Central memory CD8-positive, alpha-beta T cell (primary cell): ENCODE measurements at places on chromosomes 16 and 17.

DNA sequence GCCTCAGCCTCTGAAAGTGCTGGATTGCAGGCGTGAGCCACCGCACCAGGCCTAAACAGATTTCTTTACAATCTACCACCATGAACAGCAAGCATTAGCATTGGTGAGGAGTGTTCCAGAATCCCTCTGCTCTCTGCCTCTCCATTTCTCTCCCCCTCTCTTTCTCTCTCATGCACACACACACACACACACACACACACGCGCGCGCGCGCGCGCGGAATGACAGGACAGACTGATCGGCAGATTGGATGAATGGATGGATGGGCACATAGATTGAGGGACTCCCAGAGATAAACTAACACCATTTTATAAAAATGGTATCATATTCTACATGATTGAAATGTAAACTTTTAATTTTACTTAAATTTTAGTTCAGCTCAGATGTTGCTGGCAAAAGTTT is 3.3 kb downstream of the CARD14 start:
- H3K4me1 ChIP-seq, result no peaks in the 10 kb centered on the region
- no peak overlapping the region for H3K4me3 ChIP-seq
- H3K27ac ChIP-seq, result no peak overlapping the region
- H3K36me3 ChIP-seq, result peaks cover 2% of the 10 kb centered on the region

DNA sequence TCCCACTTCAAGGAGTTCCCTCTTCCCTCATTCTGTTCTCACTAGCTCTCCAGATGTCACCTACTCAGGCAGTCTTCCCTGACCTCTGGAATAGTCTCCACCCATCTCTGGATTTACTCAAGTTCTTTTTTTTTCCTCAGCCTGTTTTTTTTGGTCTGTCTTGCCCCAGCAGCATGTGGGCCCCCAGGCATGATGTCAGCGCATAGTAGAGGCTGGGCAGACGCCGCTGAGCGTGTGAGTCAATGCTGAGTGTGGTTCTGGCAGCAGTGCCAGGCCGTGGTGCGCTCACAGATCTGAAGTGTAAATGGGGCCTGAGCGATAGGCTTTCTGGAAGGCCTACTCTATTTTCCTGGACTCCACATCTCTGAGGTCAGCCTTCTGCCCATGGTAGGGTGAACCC is 2.7 kb upstream of the KCNJ18 start:
- H3K27me3 ChIP-seq, result no peaks in the 10 kb centered on the region
- H3K4me3 ChIP-seq, result no peak overlapping the region
- no peak overlapping the region for H3K27ac ChIP-seq
- H3K4me1 ChIP-seq, result no peaks in the 10 kb centered on the region

DNA sequence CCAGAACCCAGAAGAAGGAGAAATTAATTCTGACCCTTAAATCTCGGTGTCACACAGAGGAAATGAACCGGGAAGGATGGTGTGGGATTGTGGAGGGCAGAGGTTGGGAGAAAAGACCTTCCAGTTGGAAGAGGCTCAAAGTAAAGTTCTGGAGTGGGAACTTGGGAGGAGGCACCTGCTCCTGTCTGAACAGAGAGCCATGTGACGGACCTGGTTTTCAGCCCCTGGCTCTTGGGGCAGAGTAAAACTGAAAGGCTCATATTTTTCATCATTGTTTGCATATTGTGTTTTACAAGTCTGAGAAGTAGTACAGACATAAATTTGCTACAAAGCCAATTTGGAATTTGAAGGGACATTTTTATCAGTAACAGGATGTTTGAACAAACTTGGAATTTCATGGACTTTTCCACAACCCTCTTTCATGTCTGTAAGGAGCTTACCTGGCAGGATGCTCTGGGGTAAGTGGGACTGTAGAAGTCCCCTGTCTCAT is 24.4 kb upstream of the SEC14L1 start:
- no peaks in the 10 kb centered on the region for H3K27me3 ChIP-seq
- H3K4me3 ChIP-seq, result no peak overlapping the region
- DNase-seq, result no peak
- no peaks in the 10 kb centered on the region for H3K36me3 ChIP-seq

GRCh38 chr17:11081342-11081741 is 159.7 kb upstream of the SHISA6 start:
- no peaks in the 10 kb centered on the region for H3K36me3 ChIP-seq
- H3K27me3 ChIP-seq, result no peaks in the 10 kb centered on the region
- DNase-seq, result no peak
- H3K27ac ChIP-seq, result no peak overlapping the region

- DNase-seq, result no peak
- H3K27ac ChIP-seq, result no peak overlapping the region
- no peaks in the 10 kb centered on the region for H3K4me1 ChIP-seq
- H3K36me3 ChIP-seq, result no peaks in the 10 kb centered on the region
Measured at GRCh38 chr16:66070140-66070917, 296.2 kb upstream of the CDH5 start.

- no peak overlapping the region for H3K27ac ChIP-seq
- no peak overlapping the region for H3K4me3 ChIP-seq
- no peaks in the 10 kb centered on the region for H3K4me1 ChIP-seq
- H3K27me3 ChIP-seq, result peaks cover 63% of the 10 kb centered on the region
Measured at GRCh38 chr17:62809656-62810055, 1.5 kb upstream of the MARCHF10 start.

DNA sequence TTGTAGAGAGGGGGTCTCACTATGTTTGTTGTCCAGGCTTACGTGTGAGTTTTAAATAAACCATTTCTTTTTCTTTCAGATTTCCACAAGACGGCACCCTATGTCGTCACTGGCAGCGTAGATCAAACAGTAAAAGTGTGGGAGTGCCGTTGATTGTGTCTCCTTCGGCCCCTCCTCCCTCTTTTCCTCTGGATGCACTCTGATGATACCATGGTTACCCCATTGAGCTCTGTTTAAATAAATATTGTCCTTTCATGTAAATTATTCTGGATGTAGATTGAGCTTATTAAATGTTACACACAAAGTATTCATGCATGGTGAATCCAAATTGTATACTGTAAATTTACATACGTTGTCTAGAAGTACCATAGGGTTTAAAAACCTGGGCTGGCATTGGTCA is 29.9 kb downstream of the CLUH start:
- H3K4me3 ChIP-seq, result no peak overlapping the region
- H3K27me3 ChIP-seq, result no peaks in the 10 kb centered on the region
- no peak overlapping the region for H3K27ac ChIP-seq
- peaks cover 5% of the 10 kb centered on the region for H3K4me1 ChIP-seq

DNA sequence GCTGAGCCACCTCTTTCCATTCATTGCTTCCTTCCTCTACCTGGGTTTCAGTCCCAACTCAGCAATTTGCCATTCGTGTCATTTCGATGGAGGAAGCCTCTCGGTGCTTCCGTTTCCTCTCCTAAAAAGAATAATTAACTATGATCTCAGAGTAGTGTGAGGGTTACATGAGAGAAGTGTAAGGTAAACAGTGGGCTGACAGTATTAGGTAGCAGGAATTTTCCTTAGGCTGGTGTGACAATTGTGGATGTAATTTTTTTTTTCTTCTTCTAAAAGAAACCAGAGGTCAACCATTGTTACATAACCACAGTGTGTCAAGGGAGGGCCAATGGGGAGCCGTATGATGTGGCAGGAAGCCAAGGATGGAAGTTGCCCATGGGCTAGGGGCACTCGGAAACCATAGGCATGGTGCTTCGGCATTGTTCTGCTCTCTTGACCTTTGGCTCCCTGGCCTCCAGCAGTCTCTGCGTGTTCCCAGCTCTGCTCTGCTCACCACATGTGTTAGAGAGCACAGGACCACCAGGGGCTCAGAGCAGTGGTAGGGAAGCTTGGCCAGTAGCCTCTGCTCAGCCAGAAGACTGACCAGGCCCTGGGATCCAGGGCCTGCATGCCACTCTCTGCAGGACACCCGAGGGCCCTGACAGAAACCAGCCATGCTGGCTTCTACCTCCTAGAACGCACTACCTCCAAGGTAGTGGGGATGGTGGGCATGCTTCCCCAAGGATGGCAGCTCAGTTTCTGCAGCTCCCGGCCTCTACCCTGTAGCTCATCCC is 2.0 kb upstream of the TOP2A start:
- no peaks in the 10 kb centered on the region for H3K27me3 ChIP-seq
- H3K27ac ChIP-seq, result no peak overlapping the region
- peaks cover 7% of the 10 kb centered on the region for H3K36me3 ChIP-seq
- no peak for DNase-seq

DNA sequence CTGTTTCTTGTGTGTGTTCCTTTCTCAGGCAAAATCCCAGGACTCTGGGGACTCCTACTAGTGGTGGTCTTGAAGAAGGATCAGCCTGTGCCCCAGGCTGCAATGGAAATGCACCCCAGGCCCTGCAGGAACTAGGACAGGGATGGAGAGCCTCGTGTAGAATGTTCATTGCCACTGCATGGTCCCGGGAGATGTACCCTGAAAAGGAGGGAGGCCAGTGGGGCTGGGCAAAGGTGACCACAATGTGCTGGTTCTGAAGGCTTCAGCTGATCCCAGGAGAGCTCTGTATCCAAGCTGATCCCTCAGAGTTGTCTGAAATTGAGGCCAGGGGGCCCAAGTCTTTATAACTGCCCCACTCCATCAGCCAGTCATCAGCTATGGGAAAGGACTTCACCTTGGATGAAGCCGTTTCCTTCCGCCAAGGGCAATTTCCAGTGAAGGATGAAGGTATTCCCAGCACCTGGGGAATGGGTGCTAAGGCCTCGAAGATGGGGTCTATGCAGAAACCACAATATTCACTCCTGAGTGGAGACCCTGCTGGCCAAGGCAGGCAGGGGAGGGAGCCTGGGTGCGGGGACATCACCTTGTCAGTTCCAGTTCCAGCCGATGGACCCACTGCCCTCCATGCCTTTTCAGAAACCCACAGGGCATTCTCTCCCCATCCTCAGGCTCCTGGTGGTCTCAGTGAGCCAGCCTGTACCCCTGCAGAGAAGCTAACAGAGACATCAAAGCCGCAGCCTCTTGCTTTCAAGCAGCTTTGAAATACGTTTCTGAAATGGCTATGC is 59.9 kb upstream of the CDH5 start:
- no peak overlapping the region for H3K4me3 ChIP-seq
- no peaks in the 10 kb centered on the region for H3K36me3 ChIP-seq
- no peaks in the 10 kb centered on the region for H3K4me1 ChIP-seq
- H3K27ac ChIP-seq, result no peak overlapping the region

DNA sequence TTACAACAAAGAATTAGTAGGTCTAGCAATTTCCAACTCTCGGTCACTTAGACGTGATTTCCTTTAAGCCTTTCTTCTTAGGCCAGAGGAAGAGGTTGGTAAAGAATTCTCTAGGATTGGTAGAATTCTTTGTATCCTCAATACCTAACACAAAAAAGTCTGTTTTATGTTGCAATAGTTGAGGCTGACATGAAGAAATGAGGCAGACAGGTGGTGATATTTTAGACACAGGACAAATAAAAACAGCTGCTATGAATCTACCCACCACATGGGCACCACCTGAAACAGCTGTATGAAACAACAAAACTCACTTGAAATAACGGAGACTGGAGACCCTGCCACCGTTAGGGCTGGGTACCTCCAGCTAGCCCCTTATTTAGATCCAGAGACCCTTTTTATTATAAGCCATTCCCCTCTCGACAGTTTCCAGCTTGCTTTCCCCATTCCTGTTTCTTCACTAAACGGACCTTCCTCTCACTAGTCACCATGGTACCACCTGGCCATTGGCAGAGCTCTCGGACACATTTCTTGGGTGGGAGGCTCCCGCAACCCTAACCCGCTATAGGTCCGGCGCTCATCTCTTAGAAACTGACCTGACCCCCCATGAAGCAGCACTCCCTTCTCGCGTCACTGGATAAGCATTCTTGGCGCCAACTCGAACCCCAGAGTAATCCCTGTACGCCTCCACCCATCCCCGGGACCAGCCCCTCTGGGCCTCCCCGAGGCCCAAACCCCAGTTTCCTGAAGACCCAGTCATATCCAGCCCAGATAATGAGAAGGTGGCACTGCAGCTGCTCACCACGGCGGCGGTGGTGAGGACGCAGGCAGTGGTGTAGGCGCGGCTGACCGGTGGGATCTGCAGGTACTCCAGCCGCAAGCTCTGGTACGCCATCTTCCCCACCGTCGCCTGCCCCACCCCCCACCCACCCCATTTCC is at the start of gene DERL2:
TSS of gene DERL2 (minus strand) at position 909 of the 936 bp plus-strand sequence. CDS start at position 892, 17 bp downstream.
- H3K4me3 ChIP-seq, result peak within 1 kb of the TSS; percentile 93
- DNase-seq, result no peak
- H3K4me1 ChIP-seq, result peaks cover 37% of the 10 kb centered on the region
- peaks cover 58% of the 10 kb centered on the region for H3K36me3 ChIP-seq

GRCh38 chr17:38444151-38444550 is 15.9 kb downstream of the ARHGAP23 start:
- DNase-seq, result no peak
- no peak overlapping the region for H3K4me3 ChIP-seq
- H3K4me1 ChIP-seq, result peaks cover 5% of the 10 kb centered on the region
- H3K36me3 ChIP-seq, result peaks cover 2% of the 10 kb centered on the region
- peaks cover 25% of the 10 kb centered on the region for H3K27me3 ChIP-seq

GRCh38 chr16:4659363-4660353 is 33.7 kb upstream of the NUDT16L1 start:
- H3K36me3 ChIP-seq, result peaks cover 18% of the 10 kb centered on the region
- peaks cover 24% of the 10 kb centered on the region for H3K4me1 ChIP-seq
- H3K4me3 ChIP-seq, result no peak overlapping the region
- no peaks in the 10 kb centered on the region for H3K27me3 ChIP-seq
- peak overlapping the region; percentile 13 for H3K27ac ChIP-seq

DNA sequence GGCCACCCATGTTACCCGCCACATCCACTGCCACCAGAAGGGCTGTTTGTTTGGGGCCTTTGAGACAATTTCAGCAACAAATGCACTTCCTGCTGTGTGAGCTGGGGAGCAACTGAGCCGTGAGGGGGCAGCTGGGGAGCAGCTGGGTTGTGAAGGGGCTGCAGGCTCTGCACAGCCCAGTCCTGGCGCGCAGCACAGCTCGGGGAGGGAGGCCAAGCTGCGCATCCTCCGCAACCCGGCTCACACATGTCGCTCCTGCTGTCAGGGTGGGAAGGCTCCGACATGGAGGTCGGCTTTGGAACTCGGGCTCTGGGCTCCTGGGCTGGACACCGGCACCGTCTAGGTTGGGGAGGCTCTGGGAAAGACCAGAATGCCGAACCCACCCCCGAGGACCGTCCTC is 53.6 kb downstream of the CBFA2T3 start:
- no peak for DNase-seq
- no peak overlapping the region for H3K4me3 ChIP-seq
- H3K27me3 ChIP-seq, result peaks cover 8% of the 10 kb centered on the region
- H3K36me3 ChIP-seq, result peaks cover under 1% of the 10 kb centered on the region
- no peak overlapping the region for H3K27ac ChIP-seq
